ENCODE measurements at places on chromosomes 1 and 21. TPM values are rescaled to one million over a fixed set of nuclear protein-coding genes. Genes with fewer than 3 reads are reported as not detected.

Gene FOXD2
- 5.6 TPM for polyA plus RNA-seq

GRCh38 chr1:3495776-3496745 is 41.6 kb downstream of the ARHGEF16 start:
- no peak for DNase-seq

Gene TRABD2B
- polyA plus RNA-seq, result 23.0 TPM

DNA sequence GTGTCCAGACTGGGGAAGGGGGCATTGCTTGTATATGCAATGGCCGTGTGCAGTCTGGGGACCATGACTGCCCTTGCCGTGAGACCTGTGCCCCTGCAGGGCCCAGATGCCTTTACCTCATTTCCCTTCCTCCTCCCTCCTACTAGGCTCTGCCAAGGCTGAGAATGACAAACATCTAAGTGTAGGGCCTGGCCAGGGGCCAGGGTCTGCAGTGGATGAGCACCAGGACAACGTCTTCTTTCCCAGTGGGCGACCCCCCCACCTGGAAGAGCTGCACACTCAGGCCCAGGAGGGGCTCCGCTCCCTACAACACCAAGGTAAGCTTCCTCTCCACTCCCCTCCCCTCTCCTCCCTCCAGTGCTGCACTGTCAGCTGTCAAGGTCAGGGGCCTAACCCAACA is 49.5 kb downstream of the YARS1 start:
- DNase-seq, result no peak

GRCh38 chr1:56216218-56216617 is 363.1 kb downstream of the PLPP3 start:
- no peak for DNase-seq

DNA sequence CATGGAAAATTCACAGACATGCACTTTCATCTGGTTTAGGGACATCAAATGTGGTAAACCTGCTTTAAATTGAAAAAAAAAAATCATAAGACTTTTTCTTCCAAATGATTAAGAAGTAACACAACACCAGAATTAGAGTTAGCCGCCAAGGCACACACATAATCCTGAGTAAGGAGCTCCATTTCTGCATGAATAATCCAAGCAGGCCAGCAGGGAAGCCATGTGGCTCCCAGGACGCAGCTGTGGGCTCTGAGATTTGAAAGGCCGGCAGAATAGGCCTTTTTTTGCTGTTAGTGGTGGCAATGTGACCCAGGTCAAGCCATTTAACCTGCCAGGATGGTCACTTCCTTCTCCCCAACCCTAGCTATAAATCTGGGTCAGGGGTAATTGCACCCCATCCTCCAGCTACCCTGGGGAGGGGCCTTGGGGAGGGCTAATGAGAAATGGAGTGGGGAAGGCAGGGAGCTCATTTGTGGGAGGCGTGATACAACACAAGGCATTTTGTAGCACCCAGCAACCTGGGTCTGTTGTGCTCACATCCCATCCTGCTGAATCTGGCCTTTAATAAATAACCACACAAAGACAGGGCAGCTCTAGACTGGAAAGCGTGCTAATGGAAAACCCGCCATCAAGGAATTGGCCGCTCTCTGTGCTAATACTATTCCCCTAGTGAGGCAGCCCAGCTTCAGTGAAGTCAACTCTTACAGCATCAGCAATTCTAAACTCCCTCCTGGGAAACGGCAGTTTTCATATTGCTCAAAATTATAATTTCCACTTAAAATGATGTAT is 178.5 kb downstream of the RHOU start:
- DNase-seq, result no peak

- DNase-seq, result no peak
These were observed 12.9 kb downstream of the MORN1 start for GRCh38 chr1:2378441-2378851.

Gene CALML6
- 0.22 TPM for polyA plus RNA-seq

DNA sequence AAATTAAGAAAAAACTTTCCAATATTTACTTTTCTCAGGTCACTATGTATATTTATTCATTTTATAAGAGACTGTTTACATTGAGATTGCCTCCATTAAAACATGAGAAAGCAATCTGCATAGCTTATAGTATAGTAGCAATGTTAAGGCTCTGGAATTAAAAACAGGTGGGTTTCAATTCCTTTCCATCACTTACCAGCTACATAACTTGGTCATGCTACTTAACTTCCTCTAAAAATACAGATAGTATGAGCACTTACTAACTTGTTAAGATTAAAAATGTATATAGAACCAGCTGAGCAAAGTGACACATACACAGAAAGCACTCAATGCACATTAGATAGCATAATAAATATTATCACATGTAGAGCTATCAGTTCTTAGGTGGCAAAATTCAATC is 76.6 kb downstream of the LYST start:
- DNase-seq, result no peak
